ENCODE measurements at places on chromosomes 4 and X.

DNA sequence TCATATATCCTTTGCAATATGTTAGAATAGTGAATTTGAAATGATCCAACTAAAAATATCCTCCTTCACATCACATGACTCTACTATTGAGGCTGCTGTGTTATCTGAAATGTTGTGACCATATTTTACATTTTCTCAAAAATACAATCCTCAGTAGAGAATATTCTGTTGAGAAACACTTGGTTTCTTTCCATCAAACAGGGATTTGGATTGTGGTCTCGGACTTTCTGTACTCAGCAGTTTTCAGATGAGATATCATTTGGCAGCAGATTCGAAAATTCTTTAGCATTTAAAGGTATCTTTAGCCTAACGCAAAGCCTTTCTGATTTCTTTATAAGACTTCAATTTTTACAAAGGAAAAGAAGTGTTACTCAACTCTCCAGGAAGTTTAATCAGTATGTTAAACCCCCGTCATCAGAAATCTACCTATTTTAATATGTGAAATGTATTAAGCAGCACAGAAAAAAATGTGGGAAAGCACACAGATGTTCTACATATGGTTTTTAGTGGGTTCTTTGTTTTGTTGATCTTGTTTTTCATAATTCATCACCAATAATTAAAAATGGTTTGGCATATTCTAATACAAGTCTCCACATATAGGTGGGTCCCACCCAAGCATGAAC, 55.4 kb upstream of the ANXA3 start:
- no peak for DNase-seq

GRCh38 chrX:13048280-13048679, 3.9 kb upstream of the FAM9C start:
- DNase-seq: no peak

DNA sequence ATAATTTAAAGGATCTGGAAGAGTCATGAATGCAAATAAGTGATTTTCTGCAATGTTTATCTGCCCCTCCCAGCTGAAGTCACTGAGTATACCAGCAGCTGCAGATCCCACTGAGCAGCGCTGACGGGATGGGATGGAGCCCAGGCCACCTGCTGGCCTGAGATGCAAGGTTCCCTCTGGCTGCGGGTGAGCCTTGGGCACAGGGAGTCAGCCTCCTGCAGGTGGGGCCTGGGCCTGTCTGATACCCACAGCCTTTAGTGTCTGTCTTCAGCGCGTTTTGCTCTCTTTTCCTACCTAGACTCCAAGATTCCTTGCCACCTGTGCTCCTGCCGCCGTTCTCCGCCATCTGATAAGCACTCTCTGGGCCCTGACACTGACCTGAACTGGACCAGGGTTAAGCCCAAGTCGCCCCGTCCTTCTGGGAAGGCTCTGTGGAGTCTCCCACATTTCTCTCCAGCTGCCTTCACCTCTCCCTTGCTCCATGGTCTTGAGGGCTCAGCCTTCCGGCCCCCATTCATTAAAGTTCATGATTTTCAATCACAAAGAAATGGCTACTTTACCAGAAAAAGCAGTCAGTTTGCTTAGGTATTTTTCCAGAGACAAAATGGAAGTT, 223.1 kb upstream of the FAT1 start:
- no peak for DNase-seq

DNA sequence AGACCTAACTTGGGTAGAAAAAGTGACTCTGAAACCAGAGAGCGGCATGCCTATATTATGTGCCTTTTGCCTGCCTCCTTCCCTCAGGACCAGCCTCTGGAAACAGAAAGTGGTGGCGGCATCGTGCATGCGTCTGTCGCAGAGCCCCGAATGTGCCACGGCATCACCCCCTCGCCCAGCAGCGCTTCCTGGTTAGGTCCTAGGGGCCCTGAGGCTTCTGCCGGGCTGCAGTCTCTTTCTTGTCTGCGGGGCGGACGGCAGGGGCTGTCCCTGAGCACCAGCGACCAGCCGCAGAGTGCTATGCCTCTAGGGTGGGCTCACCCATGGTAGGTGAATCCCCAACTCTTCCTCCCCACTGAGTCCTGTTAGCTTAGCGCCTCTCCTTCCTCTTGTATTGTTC, 68.7 kb downstream of the VSIG4 start:
- no peak for DNase-seq

GRCh38 chrX:10008483-10009056, 41.4 kb downstream of the CLDN34 start:
- DNase-seq: no peak

GRCh38 chrX:17552044-17552650, 177.1 kb downstream of the NHS start:
- no peak for DNase-seq

GRCh38 chr4:7419961-7420660, 14.6 kb downstream of the PSAPL1 start:
- no peak for DNase-seq

DNA sequence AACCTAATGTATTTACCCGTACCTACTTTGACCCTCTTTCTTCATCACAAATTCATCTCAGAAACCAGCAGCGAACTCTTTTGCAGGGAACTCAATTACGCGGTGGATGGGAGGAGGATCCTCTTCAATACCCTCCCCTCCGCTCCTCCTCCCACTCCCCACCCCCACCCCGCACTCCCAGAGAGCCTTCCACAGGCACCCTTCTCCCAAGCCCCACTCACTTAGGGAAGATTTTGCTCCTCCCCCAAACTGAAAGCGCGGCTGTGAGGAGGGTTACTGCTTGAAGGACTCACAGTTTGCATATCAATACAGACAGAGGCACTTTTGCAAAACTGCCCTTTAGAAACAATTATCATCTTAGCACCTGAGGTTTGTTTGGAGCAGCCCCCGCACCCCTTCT, 960 bp upstream of the IL1RAPL1 start:
- DNase-seq: no peak

DNA sequence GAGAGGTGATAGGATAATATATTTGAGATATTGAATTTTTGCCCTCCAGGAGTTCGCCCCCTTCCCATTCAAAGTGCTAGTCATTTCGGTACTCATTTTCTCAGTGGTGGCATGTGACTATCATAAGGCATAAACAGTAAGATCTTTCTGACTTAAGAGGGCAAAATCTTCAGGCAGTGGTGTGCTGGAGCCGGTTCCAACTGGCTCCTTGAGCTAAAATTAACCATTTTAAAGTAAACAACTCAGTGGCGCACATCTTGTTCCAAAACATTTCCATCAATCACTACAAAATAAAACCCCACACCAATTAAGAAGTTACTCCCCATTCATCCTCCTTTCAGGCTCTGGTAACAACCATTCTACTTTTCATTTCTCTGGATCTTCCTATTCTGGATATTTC, 43.3 kb downstream of the LUZP4 start:
- no peak for DNase-seq

DNA sequence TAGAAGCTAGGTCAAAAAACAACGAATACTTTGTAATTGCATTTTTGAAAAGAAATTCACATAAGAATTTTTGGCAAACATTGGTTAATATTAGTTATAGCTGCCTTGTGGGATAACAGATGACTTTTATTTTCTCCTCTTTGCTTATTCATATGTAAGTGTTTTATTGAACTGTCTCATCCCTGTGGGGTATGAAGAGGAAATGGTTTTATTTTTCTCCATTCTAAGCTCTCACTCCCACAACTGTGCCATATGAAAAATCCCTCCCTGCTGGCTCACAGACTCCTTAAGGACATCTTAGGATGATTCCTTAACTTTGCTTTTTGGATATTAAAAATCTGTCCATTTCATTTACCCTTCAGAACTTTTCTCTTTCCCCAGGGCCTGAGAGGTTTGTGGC, 300.6 kb downstream of the PPP1R2C start:
- DNase-seq: no peak

DNA sequence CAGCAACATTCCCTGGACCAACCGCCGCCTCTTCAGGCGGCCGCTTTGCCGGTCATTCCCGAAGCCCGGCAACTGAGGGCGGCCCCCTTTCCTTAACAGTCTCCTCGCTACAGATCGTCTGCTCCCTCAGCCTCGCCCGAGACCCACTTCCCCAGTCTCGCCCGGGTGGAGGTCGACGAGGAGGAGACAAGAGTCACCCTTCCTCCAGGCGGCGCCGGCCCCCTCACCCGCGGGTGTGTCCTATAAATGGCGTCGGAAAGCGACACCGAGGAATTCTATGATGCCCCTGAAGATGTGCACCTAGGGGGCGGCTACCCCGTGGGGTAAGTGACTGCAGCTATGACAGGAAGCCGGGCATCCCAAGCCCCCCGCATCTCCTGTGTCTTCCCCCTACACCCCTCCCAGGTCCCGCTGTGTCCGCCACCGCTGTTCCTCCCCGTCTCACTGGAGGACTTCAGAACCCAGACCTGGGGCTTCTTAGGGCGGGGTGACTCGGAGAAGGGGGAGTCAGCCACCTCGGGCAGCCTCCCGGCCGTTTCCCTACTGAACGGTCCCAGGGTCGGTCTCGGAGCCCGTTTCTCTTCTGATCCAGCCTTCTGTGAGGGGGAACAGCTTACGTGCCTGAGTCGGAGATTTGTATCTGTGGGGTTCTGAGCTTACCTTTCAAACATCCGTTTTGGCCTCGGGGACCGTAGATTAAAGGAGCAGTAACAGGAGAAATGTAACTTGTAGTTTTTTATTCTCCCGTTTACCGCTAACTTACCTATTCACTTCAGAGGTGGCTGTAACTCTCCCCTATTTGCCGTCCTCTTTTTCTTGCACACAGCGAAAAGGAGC, 570 bp downstream of the WDR44 start:
- DNase-seq: peak; percentile 40

- DNase-seq: no peak
These were observed 156.7 kb downstream of the TENT5D start for GRCh38 chrX:80576806-80577533.

GRCh38 chr4:84579403-84579776, 3.5 kb upstream of the CDS1 start:
- no peak for DNase-seq

- no peak for DNase-seq
These were observed 27.2 kb downstream of the OCIAD1 start for GRCh38 chr4:48858130-48858529.

DNA sequence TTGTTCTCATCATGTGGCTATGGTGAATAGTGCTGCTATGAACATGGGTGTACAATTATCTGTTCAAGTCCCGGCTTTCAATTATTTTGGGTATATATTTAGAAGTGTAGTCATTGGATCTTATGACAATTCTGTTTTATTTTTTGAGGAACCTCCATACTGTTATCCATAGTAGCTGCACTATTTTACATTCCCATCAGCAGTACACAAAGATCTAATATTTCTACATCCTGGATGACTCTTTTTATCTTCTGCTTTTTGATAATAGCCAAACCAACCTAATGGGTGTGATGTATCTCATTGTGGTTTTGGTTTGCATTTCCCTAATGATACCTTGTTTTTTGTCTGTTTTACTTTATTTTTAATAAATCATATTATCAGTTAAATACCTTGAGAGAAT, 12.9 kb upstream of the IL13RA1 start:
- no peak for DNase-seq

DNA sequence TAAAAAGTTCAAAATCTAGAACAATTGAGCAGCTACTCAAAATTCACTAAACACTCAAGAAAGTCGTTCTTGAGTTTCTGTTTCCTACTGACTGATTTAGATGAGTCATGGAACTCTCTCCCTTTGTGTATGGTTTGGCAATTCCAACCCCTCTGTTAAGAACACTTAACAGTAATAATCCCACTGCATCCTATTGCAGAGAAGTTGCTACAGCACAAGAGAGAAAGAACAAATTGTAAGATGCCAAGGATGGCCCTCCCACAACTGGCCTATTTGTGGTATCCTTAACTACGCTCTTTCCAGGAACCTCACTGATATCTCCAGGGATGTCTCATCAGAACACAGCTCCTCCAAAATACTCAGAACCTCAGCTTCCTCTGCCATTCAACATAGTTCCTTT, 701.8 kb upstream of the TENM3 start:
- DNase-seq: no peak

DNA sequence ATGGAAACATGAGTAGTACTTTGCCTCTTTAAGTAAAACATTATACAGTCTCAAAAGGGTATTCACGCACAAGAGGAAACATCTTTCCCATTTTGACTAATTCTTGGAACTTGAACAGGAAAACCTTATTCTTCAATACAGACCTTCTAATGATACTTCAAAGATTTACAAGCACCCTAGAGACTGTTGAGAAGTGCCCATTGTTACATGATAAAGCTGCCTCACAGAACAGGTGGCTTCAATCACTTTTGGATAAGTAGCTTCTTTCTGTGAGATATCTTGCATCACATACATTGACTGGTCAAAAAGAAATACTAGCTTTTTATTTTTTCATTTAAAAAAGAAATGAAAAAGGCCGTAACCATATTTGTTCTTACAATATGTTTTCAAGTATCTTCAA, 219.4 kb downstream of the EPHA5 start:
- DNase-seq: no peak

GRCh38 chrX:12949205-12949926, 25.5 kb upstream of the TMSB4X start:
- DNase-seq: no peak

DNA sequence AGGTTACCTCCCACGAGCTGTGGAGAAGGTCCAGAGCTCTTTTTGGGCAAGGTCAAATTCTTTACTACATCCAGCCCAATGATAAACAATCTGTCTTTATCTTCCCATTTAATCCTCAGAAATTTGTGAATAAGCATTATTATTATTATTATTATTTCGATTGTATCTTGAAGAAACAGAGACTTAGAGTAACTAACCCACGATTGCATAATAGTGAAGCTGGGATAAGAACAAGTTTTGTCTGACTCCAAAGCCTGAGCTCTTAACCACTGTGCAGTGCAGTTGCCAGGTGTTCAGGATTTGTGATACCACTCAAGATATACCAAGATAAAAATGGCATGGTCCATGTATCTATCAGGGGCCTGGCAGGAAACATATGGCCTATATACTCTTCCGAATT, 166.5 kb upstream of the LDB2 start:
- DNase-seq: no peak

DNA sequence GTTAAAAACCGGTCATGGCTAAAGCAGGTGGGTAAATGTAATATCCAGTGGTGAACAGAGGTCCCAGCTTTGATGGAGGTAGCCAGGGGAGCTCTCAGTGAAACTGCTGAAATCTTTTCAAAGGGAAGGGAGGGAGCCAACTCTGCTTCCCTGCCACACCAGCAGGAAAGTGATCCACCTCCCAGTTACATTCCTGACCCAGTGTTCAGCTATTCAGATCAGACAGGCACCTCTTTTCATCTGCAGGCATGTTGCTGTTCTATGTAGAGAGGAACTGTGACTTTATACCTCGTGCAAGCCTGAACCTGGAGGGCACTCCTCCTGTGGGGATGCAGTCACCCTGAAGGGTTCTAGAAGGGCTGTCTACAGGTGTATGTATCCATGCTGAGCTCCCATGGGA, 37.6 kb downstream of the DCLK2 start:
- no peak for DNase-seq

GRCh38 chr4:138579146-138579545, 337.0 kb upstream of the SLC7A11 start:
- DNase-seq: no peak

DNA sequence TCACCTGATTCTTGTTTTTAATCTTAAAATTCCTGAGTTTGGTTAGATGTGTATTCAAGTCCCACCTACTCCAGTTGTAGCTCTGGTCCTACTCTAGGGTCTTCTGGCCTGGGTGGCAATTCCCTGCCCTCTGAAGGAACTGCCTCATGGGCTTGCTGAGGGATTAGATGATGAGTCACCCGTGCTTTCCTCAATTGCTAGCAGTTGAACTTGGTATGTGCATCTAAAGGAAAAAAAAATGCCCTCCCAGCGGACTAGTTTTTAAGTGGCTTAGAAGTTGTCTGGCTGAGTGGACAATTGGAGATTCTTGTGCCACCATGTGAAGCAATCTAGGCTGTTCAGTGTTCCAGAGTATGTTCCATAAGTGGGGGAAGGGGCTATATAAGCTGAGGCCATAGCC, 127.0 kb downstream of the CCNG2 start:
- DNase-seq: no peak

GRCh38 chrX:2707334-2707760, 16.3 kb downstream of the CD99 start:
- peak; percentile 63 for DNase-seq

Data from stimulated activated CD4-positive, alpha-beta T cell treated with anti-CD3 and anti-CD28 coated beads, Interleukin-12 subunit alpha, Interleukin-12 subunit beta, amount 100 ng/mL, for 48 hours (primary cell).